Left lung (tissue), 14 donors: ENCODE measurements at places on chromosomes 3 and 15. TPM values are rescaled to one million over a fixed set of nuclear protein-coding genes. Genes with fewer than 3 reads are reported as not detected.

DNA sequence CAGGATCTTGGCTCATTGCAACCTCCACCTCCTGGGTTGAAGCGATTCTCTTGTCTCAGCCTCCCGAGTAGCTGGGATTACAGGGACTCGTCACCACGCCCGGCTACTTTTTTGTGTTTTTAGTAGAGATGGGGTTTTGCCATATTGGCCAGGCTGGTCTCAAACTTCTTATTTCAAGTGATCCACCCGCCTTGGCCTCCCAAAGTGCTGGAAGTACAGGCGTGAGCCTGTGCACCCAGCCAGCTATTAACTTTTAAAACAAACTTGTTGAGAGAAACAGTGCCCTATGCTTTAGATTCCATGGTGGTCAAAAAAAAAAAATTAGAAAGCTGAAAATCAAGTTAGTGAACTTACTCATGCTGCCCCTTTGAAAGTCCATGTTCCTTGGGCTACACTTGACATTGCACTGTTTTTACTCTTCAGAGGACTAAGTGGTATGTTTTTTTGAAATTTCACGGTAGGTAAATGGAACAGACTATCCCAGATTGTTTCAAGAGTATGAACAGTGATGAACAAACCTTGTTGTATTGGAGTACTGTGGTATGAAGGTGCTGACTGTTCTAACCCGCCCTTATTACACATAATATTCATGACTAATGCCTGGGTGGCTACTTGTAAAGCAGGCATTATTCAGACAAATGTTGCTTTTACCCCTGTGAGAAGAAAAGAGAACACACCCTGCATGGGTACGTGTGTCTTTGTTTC lies 206.9 kb downstream of the KLHL25 start:
- peak; percentile 57 for DNase-seq
- H3K36me3 ChIP-seq, result no peaks in the 10 kb centered on the region
- no peaks in the 10 kb centered on the region for H3K27me3 ChIP-seq
- H3K4me1 ChIP-seq, result peaks cover 54% of the 10 kb centered on the region

- no peaks in the 10 kb centered on the region for H3K36me3 ChIP-seq
- H3K4me3 ChIP-seq, result no peak overlapping the region
- peak; percentile 21 for DNase-seq
- H3K4me1 ChIP-seq, result no peaks in the 10 kb centered on the region
- H3K27ac ChIP-seq, result no peak overlapping the region
- no peaks in the 10 kb centered on the region for H3K27me3 ChIP-seq
Observed at GRCh38 chr15:43218908-43219706, 1.7 kb downstream of the EPB42 start.

DNA sequence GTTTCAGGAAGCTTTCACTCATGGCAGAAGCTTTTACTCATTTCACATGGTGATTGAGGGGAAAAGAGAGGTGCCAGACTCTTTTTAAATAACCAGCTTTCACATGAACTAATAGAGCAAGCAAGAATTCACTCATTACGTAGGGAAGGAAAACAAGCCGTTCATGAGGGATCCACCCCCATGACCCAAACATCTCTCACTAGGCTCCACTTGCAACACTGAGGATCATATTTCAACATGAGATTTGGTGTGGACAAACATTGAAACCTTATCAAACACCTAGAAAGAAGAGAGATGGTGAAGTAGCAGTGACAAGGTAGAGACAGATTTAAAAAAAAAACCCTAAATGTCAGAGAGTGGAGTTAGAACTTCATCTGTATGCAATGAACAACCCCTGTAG lies 408.6 kb upstream of the PDZRN3 start:
- no peaks in the 10 kb centered on the region for H3K27me3 ChIP-seq
- DNase-seq, result no peak
- no peaks in the 10 kb centered on the region for H3K4me1 ChIP-seq
- no peak overlapping the region for H3K27ac ChIP-seq
- H3K36me3 ChIP-seq, result no peaks in the 10 kb centered on the region

DNA sequence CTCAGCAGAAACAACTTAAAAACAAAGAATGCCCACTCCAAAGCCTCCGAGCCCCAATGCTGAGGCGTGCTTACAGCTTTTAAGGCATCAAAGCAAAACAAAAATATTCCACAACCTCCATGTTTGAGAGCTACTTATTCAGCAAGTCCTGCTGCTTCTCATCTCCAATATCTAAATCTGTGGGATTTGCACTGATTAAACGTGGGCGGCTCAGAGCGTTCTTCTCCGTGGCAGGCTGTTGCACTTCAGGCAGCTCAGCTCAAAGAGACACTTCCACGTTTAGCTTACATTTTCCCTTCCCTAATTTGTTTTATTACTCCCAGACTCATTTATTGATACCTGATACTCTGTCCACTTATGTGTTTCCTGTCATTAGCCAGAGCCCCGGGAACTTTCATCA lies 282.6 kb upstream of the MCTP2 start:
- H3K36me3 ChIP-seq, result no peaks in the 10 kb centered on the region
- no peak for DNase-seq
- no peak overlapping the region for H3K4me3 ChIP-seq
- H3K27me3 ChIP-seq, result no peaks in the 10 kb centered on the region
- H3K4me1 ChIP-seq, result no peaks in the 10 kb centered on the region

GRCh38 chr3:31839144-31839917 lies 141.7 kb downstream of the OSBPL10 start:
- no peak for DNase-seq
- no peaks in the 10 kb centered on the region for H3K36me3 ChIP-seq
- H3K27me3 ChIP-seq, result no peaks in the 10 kb centered on the region
- H3K27ac ChIP-seq, result no peak overlapping the region

GRCh38 chr3:24137958-24138875 lies 193.1 kb downstream of the NR1D2 start:
- H3K4me1 ChIP-seq, result no peaks in the 10 kb centered on the region
- H3K36me3 ChIP-seq, result no peaks in the 10 kb centered on the region
- no peak overlapping the region for H3K4me3 ChIP-seq
- DNase-seq, result no peak
- no peaks in the 10 kb centered on the region for H3K27me3 ChIP-seq

DNA sequence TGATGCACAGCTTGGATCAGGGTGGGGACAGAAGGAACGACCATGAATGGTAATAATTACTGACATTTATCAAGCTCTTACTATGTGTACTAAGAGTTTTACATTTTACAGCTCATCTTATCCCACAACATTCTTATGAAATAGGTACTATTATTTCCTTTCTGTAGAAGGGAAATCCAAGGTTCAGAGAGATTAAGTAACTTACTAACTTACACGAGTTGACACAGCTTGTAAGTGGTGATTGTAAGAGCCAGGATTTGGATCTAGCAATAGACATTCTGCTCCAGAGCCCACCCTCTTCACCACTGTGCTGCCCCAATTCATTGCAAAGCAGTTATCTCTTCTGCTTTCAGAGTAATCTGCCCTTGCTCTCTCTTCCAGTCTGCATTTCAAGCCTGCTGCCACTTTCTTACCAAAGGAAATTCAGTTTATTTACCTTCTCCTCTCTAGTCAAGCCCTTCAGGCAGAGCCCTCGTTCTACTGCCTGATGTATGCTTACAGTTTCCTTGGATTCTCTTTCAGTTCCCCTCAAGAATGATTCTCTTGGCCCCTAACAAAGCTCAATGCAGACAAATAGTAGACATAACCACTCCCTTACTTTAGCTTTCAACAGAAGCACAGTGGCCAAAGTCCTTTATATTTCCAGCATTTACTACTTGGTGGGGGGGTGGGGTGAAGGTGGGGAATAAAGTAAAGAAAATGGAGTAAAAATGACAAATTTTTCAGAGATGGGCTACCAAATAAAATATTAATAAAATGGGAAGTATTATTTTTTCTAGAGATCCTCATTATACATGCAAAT lies 65.8 kb downstream of the ATP8B4 start:
- H3K4me1 ChIP-seq, result peaks cover 61% of the 10 kb centered on the region
- no peak for DNase-seq
- H3K27ac ChIP-seq, result no peak overlapping the region
- H3K4me3 ChIP-seq, result no peak overlapping the region

The SLC41A3 gene
- 52.2 TPM for polyA plus RNA-seq

- H3K4me3 ChIP-seq, result no peak overlapping the region
- peaks cover 36% of the 10 kb centered on the region for H3K4me1 ChIP-seq
- no peak overlapping the region for H3K27ac ChIP-seq
- no peak for DNase-seq
Observed at GRCh38 chr15:33159726-33160453, 34.6 kb downstream of the FMN1 start.

DNA sequence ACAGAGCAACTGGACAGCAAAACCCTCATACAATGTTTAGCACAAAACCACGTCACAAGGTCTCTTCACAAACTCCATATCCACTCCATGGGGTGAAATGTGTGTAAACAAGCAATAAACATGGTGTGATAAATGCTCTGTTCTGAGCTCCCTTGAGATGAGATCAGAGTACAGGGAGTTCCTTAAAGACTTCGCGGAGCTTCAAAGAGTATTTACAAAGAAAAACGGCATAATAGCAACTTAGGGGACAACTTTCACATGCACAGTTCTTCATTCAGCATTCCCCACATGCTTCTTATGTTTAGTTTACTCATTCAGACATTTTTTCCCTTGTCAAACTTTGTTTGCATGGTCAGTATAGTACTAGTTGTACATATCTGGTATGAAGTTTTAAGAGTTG lies 52.5 kb upstream of the SUCLG2 start:
- H3K36me3 ChIP-seq, result no peaks in the 10 kb centered on the region
- no peak overlapping the region for H3K4me3 ChIP-seq
- no peak overlapping the region for H3K27ac ChIP-seq
- H3K27me3 ChIP-seq, result no peaks in the 10 kb centered on the region

DNA sequence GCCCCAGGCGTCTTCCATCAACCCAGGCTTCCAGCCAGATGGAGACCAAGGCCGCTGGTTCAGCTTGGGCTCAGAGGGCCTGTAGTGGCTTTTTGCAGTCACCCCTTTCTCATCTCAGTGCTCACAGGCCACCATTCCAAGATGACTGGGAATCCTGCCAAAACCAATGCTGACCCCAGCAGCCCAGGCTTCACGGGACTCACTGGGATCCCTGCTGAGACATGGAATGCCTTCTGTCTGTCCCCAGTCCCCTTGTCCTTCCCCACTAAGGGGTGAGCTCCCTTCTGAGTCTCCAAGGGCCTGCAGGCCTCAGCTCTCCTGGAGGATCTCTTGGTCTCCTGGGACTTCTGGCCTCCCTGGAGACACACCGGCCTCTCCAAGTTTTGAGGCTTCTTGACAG lies 77.4 kb upstream of the SEC13 start:
- no peaks in the 10 kb centered on the region for H3K27me3 ChIP-seq
- H3K27ac ChIP-seq, result no peak overlapping the region
- H3K4me1 ChIP-seq, result no peaks in the 10 kb centered on the region
- no peaks in the 10 kb centered on the region for H3K36me3 ChIP-seq
